ENCODE measurements at places on chromosomes 5 and 9.

DNA sequence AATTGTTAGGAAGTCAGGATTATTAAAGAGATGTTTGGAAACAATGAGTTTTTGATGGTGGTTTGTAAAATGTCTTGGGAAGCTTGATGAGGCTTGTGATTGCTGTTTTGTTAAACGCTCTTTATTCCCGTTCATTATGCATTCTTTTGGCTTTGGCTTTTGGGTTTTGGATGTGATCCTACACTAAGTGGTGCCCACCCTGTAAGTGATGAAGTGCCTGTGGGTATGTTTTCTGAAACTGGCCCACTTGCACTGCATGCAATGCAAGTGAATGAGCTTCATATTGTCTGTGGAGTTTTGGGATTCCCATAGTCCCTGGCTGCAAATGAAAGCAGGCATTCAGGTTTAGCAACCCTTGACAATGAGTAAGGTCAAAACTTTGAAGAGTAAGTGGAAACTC is 1035.5 kb upstream of the WWC1 start:
- DNase-seq: no peak

DNA sequence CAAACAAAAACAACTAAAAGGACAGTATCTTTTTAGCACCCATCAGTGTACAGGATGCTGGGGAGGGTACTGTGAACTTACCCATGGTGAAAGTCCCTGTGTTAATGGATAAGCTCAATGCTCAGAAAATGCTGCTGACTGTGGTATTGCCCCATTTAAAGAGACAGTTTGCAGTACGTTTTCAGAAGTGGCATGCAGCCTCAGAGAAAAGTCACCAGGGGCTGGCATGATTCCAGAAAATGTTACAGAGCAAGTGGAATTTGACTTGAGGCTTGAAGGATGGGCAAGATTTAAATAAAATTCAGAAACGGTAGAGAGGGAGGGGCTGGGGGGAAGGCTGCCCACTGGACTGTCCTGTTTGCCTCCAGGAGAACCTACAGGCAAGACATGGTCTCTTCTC is 7.2 kb downstream of the S1PR3 start:
- DNase-seq: no peak

DNA sequence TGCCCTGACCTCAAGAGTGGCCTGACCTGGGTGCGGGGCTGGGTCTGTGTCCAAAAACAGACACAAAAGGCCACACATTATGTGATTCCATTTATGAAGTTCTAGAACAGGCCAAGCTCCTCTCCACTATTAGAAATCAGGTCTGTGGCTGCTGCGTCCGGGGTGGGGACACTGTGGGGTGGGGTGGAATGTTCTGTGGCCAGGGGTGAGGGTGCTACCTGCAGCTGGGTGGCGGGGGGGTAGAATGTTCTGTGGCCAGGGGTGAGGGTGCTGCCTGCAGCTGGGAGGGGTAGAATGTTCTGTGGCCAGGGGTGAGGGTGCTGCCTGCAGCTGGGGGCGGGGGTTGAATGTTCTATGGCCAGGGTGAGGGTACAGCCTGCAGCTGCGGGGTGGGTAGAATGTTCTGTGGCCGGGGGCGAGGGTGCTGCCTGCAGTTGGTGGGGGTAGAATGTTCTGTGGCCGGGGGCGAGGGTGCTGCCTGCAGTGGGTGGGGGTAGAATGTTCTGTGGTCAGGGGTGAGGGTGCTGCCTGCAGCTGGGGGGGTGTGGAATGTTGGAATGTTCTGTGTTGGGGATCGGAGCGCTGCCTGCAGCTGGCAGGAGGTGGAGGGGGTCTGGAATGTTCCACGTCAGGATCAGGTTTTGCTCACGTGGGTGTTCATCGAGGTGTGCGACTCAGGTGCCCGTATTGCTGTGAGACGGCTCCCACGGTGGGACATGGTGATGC is 8.3 kb downstream of the LCN12 start:
- DNase-seq: no peak

DNA sequence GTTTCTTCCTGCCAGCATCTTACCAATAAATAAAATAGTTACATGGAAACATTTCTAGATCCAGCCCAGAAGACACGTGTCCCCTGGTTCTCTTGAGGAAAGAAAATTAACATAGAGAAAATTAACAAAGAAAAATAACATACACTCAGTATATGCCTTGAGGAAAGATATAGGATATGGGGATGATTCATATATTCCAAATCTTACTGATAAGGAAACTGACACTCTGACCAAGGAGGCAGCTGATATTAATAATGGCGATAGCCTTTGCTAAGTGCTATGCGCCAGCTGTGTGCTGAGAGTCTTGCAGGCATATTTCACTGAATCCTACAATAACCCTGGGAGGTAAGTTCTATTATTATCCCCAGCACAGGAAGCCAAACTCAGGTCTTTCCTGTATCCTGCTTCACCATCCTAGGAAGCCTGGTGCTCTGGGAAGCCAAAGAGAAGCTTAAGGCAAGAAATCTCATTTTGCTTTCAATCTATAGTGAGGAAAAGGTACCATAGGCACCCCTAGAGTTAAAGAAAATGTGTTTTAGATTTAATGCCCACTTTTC is 302.7 kb upstream of the NREP start:
- DNase-seq: no peak

DNA sequence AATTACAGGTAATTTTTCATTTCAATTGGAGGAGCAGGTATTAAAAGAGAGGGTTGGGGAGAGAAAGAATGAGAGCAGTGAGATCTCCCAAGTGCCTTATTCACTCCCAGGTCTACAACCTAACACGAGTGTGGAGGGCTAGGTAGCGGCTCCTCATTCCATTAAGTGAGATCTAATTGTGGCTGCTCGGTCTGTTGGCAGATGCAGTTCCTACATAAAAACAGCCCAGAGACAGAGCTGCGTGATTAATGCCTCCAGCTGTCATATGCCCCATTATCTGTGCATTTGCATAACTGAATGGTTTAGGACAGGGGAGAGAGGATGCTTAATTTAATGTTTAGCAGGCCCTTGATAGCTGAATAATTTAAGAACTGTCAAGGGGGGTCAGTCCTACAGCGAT is 100.5 kb downstream of the PSAT1 start:
- no peak for DNase-seq

DNA sequence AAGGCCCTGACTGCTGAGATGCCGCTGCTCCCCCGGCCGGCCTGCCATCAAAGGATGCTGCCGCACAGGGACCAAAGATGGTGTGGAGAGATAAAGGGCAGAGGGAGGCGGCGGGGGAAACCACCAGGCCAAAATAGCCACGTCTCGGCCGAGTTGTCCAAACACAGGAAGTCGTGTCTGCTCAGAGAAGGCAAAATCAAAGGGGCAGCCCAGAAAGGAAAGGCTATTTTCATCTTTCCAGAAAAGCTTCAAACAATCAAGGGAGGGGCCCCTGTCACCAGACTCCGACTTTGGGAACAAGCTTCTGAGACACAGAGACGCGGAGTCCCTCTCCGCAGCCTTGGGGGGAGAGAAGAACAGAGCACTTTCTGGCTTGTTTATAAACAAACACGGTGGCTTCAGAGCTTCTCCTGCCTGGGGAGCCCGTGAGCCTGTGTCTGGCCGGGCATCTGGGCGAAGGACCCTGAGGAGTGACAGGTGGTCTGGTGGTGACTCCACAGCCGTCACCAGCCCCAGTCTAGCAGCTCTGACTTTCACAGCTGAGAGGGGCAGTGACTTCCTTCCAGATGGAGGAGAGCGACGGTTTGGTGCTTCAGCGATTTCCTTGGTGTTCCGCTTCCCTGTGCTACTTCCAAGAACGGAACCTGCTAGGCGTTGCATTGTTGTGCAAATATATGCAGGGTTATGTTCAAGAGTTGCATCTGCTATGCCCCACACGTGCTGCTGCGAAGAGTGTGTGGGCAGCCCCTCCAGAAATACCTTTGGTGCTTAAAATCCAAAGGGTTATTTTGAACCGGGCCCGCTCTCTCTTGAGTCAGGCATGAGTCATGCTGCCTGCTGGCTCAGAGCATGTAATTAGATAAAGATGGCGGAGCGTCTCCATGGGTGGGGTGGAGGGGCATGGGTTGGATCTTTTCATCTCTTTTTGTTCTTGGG is 24.0 kb downstream of the ADAMTSL2 start:
- no peak for DNase-seq

DNA sequence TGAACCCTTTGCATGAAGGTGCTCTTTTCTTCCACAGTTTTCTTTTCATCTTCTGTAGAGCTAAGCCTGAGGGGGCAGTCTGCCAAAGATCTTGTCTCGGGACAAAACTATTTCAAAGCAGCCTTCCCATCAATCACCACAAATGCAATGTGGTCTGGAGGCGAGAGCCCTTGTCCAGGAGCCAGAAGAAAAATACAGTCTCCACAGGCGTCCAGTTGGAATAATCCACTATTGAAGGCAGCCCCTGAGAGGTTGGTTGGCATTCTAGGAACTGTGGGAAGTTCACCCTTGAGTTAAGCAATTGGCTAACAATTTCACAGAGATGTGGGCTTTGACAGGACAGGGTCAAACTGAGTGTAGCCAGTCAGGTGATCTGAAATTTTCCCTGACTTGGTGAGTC is 72.0 kb downstream of the SEMA6A start:
- DNase-seq: no peak

- DNase-seq: no peak
Observed at GRCh38 chr9:86837345-86837744, 110.0 kb downstream of the GAS1 start.

- no peak for DNase-seq
Observed at GRCh38 chr5:88683506-88684135, 199.4 kb downstream of the MEF2C start.

GRCh38 chr5:158769079-158769478 is 330.6 kb downstream of the EBF1 start:
- no peak for DNase-seq

DNA sequence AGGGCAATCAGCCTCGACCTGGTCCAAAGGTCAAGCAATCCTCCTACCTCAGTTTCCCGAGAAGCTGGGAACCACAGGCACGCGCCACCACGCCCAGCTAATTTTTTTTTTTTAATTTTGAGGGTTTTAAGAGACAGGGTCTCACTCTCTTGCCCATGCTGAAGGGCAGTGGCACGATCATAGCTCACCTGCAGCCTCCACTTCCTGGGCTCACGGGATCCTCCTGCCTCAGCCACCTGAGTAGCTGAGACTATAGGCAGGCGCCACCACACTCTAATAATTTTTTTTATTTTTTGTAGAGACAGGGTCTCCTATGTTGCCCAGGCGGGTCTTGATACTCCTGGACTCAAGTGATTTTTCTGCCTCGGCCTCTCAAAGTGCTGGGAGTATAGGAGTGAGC is 1.6 kb downstream of the UIMC1 start:
- no peak for DNase-seq

DNA sequence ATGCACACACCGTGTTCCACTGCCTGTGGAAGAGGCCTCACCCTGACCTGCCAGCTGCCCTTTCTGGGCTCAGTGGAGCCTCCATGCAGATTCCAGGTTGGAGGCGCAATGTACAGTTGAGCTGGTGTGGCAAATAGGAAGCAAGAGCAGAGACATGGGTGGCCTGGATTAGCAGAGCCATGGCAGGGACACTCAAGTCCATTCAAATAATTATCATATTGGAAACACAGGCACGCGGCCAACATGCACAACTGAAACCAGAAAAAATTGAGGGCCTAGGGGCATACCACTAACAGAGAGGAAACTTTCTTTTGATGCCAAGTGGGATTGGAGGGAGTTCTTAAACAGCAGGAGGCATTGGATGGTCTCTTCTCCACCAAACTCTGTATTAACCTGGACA is 35.8 kb downstream of the OTULINL start:
- no peak for DNase-seq

DNA sequence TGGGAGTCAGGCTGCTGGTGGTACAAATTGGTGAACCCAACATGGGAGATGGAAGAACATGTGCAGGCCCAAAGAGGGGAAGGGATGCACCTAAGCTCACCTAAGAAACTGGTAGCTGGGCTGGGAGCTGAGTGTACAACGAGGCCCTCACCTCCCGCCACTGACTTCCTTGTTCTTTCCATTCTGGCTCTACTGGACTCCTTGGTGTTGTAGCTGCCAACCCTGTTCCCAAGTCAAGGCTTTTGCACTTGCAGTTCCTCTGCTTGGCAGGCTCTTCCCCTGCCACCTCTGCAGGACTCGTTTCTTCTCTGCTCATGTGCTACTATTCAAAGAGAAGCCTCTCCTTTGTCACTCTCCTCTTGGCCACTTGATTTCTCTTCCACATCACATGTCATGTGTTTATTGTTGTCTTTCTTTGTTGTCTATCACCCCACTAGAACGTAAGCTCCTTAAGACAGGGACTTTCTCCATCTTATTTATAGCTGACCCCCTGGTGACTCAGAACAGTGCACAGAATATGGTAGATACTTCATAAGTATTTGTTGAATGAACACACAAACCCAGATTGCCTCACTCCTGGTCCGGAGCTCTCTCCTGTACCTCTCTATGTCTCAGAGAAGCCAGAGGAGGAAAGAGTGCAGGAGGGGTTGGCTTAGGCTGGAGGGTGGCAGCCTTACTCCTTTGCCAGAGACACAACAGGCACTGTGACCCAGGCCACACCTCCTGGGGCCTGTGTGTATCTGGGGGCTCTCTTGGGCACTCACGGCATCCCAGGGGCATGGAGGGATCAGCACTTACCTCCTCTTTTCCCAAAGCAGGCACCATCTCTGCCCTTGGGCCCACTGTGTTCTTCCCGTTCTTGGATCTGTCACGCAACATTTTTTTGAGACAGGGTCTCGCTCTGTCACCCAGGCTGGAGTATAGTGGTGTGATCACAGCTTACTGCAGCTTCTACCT is 5.2 kb upstream of the SPINK4 start:
- DNase-seq: no peak

DNA sequence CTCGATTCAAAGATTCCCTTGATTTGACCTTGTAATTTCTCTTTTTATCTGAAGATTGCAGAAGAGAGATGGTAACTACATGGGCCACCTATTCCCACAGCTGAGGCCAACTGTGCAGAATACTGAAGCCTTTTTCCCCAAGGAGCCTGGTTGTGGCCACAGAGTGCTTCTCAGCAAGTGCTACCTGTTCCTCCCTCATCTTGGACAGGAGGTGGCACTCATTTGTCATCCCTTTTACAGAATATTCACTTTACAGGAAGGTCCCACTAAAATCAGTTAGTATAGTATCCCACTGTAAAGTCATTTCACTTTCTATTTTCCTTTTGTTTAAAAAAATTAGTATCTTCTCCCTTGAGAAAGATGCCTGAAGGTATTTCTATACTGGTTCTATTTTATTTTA is 346.4 kb downstream of the ARL15 start:
- no peak for DNase-seq

DNA sequence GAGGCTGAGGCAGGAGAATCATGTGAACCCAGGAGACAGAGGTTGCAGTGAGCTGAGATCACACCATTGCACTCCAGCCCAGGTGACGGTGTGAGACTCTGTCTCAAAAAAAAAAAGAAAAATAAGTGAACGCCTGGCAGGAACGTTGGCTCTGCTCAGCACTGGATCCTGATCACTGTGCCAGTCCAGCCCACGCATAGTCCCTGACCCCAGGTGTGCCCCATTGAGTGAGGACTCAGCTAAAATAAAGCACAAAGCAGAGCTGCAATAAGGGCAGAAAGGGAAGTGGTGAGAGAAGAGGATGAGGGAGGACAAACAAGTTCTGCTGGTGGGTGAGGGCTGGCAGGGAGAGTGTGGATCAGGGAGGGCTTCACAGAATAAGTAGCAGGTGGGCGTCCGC is 4.3 kb downstream of the GRHPR start:
- DNase-seq: no peak

DNA sequence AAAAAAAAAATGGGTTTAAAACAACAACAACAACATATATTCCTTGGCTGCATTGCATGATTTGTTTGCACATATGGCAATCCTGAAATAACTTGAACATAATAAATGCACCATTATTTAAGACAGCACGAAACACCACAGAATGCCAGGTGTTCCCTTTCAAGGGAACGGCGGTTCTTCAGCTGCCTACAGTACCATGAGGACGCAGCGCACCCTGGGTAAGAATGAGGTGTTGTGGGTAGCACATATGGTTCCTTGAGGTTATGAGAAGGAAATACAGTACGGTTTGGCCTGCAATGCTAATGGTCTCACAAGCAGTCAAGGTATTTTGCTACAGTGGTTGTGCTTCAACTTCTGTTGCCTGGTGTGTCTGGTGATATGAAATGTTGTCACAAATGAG is 174.8 kb downstream of the SLC12A2 start:
- DNase-seq: no peak
